CD4-positive, alpha-beta T cell treated with Interleukin-6 at 100 ng/mL for 8 hours (primary cell): ENCODE measurements at places on chromosomes 1 and 21.

- DNase-seq = no peak
Measured at GRCh38 chr1:50787266-50787665, 172.8 kb downstream of the FAF1 start.

- DNase-seq = no peak
Measured at GRCh38 chr1:86975993-86976550, 61.6 kb downstream of the HS2ST1 start.

- no peak for DNase-seq
Measured at GRCh38 chr1:195345149-195345548, 1263.1 kb downstream of the KCNT2 start.

GRCh38 chr1:15446212-15446611, 8.0 kb downstream of the CTRC start:
- DNase-seq = no peak

DNA sequence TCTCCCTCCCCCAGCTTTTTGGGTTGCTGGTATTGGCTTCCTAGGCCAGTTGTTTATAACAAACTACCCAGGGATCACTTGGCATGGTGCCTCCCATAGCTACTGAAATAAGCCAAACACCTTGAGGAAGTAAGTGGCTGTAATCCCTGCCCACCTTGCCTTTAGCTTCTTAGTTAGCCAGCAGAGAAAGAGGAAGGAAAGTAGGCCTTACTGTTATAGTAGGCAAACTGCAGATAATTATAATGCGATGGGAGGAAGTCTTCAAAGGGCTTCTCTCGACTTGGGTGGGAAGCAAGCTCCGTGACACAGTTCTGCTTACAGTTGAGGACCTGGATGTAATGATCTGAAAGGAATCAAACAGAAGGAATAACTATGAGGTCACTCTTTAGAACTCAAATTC, 8.2 kb downstream of the P3H1 start:
- DNase-seq = no peak

- DNase-seq = no peak
Measured at GRCh38 chr1:2637442-2638145, 4.8 kb upstream of the MMEL1 start.

- no peak for DNase-seq
Measured at GRCh38 chr1:87169263-87169910, 159.3 kb upstream of the LMO4 start.

DNA sequence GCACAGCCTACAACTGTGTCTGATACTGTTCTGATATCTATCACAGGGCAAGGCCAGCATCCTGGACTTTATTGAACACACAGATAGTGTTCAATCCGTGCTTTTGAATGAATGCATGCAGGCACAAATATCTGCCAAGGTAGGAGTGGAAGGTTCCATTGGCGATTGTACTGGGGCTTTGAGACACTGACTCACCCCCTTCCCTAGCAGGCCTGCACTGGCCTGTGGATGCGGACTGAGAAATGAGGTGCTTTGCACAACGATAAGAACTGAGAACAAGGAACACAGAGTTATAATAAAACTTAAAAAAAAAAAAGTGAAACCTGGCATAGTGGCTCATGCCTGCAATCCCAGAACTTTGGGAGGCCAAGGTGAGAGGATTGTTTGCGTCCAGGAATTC, 62.4 kb upstream of the NGF start:
- DNase-seq = no peak

DNA sequence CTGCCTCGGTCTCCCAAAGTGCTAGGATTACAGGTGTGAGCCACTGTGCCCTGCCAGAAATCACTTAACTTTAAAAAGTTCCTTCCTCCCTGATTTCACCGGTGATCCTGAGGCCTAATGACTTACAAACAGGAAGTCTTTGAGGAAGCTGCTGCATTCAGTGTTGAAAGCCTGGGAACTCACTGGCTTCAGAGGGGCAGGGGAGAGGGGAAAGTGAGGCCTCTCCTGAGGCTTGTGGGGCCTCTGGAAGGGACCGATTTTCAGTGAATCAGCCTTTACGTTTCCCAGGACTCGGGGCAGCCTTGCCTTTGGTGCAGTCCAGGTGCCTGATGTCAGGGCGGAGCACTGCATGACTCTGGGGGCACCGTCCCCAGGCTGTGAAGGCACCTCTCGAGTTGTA, 30.1 kb upstream of the ARHGEF10L start:
- no peak for DNase-seq

DNA sequence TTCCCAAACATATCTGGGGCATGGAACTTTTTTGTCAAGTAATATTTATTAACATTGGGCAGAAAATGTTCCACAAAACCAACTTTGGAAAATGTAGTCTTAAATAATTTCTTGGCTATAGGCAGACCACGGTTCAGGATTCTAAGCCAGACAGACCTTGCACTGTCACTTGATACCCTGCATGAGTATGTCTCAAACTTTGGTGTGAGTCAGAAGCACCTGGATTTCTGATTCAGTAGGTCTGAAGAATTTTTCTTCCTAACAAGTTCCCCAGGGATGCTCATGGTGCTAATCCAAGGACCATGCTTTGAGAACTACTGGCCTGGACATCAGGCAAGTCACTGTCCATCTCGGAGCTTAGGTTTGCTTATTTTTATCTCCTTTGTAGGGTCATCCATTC, 562.0 kb downstream of the PLPP3 start:
- DNase-seq = no peak

- no peak for DNase-seq
Measured at GRCh38 chr1:178694923-178695525, 30.0 kb upstream of the RALGPS2 start.

DNA sequence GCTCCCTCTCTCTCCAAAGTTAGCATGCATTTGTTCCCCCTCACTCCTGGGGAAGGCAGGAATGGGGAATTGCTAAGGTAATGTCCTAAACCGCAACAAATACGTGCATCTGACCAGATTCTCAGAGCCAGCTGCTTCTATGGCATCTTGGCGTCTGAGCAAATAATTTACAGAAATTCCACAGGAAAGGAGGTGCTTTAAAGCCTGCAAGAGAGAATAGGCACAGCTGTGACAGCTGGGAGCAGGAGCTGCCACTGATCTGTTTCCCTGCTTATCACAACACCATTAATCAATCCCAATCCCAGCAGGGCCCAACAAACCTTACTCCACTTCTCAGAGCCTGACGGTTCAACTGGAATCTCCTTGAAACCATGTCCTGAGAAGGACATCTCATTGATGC, 83.5 kb upstream of the ZNF281 start:
- no peak for DNase-seq
